Activated naive CD8-positive, alpha-beta T cell treated with anti-CD3 and anti-CD28 coated beads, Interleukin-2, amount 50 U/mL, for 24 hours (primary cell): ENCODE measurements at places on chromosomes 5 and 9.

GRCh38 chr5:145887976-145888574 lies 15.3 kb upstream of the GRXCR2 start:
- no peak for DNase-seq

DNA sequence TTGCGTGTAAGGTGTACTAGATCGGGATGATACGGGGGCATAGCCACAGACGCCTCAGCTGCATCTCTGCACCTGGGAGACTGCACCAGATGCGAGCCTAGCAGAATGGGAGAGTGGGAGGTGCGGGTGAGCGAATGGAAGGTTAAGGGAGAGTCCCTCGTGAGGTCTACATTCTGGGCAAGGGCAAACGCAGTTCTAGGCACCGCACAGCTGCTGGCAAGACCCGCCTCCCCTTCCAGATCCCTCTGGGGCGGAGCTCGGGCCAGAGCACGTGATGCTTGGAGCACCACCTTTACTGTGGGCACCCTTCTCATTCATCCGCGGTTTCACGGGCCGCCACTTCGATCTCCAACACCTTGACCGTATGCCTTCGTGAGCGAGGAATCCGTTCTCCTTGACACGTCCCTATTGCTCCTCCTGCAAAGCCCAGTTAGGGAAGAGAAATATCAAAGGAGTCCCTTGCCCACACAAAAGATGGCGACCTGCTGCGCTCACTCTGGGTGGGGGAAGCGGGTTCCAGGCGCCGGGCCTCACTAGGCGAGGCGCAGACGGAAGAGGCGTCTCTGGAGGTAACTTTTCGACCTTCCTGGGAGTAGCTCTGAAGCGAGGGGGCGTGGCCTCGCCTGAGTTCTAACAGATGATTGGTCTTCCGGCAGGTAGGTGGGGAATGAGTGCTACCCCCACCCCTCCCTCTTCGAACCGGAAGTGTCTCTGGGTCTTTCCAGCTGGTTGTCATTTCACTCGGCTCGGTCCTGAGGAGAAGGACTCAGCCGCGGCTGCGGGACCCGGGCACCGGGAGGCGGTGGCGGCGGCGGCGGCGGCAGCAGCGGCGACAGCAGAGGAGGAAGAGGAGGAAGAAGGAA lies at the start of gene CPEB4:
CPEB4 (plus strand) TSS at position 740 of the 863 bp plus-strand sequence. CDS start 1,385 bp downstream, outside the sequence.
- peak; percentile 93 for DNase-seq

GRCh38 chr5:137888863-137889759 lies at the start of gene PKD2L2:
Gene PKD2L2, plus strand, starts transcription at chr5:137889457. Its CDS starts 35 bp downstream, at chr5:137889492.
- DNase-seq = peak; percentile 84

- no peak for DNase-seq
Measured at GRCh38 chr9:696332-697323, 144.9 kb upstream of the DMRT1 start.

DNA sequence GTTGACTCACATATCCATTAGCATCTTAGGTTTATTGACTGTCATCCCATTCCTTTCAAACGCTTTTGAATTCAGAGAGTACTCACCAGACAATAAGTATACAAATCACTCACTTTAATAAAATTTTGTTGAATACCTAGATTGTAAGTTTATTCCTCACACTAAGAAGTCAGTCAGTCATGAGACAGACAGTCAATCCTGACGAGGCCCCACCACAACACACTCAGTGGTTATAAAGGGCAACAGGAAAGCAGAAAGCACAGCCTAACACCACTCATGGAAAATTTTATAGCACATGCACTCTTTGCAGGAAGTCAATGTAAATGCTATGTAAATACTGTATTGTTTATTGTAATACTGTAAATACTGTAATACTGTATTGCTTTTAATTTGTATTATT lies 176.3 kb upstream of the PTGER4 start:
- DNase-seq = peak; percentile 48

DNA sequence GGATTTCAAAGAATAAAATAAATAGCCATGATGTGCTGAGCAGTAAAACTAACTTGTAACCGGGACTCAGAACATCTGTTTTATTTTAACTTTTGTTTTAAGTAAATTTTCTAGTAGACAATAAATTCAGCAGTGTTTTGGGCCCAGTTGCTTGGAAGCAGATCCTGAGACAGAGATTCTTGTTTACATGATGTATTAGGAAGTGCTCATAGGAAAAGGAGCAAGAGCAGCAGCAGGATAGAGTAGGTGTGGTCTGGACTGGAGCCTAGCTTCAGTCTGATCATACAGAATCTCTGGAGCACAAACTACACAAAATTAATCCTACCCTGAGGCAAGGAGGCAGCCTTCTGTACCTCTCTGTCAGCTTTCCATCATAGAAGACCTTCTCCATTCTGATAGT lies 139.2 kb upstream of the CCNH start:
- no peak for DNase-seq

DNA sequence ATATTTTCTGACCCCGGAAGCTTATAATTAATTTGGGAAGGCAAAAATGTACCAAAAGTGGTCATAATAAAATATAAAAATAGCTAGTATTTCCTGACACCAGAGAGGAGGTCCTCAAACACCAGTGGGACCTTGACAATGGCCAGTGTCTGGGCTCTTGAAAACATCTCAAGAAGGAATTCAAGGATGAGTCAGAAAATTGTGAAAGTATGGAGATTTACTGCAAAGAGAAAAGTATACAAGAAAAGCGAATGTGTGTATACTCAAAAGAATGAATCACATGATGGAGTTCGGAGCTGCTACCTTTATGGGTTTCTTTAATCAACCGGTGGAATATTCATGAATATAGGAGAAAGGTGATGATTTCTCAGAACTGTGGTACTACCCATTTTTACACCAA lies 1709.0 kb upstream of the WWC1 start:
- no peak for DNase-seq

- DNase-seq = no peak
Measured at GRCh38 chr5:28542987-28543386, 1504.6 kb upstream of the CDH9 start.

GRCh38 chr5:815449-815848 lies 30.9 kb upstream of the ZDHHC11B start:
- no peak for DNase-seq

DNA sequence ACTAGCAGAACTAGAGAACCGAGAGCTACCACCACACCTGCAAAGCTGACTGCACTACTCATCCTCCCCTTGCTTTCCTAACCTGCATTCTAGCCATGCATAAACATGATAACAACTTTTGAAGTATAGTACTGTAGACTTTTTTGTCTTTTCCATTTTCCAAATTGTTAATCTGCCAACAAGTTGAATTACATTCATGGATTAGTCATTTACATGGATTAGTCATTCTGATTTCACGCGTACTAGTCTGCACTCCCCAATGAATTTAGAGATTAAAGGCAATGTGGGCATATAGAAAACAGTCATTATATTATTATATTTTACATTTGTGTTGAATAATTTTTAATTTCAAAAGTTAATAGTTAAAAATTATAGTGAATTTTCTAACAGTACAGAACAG lies 81.4 kb downstream of the EDIL3 start:
- DNase-seq = no peak

- no peak for DNase-seq
Measured at GRCh38 chr5:176862330-176862995, 36.7 kb downstream of the HK3 start.

- no peak for DNase-seq
Measured at GRCh38 chr9:97860451-97861147, 7.6 kb downstream of the FOXE1 start.

- no peak for DNase-seq
Measured at GRCh38 chr5:175054243-175054642, 329.9 kb downstream of the MSX2 start.

- no peak for DNase-seq
Measured at GRCh38 chr5:134019636-134020035, 14.9 kb upstream of the VDAC1 start.

- no peak for DNase-seq
Measured at GRCh38 chr9:99391937-99392594, 170.0 kb downstream of the SEC61B start.

DNA sequence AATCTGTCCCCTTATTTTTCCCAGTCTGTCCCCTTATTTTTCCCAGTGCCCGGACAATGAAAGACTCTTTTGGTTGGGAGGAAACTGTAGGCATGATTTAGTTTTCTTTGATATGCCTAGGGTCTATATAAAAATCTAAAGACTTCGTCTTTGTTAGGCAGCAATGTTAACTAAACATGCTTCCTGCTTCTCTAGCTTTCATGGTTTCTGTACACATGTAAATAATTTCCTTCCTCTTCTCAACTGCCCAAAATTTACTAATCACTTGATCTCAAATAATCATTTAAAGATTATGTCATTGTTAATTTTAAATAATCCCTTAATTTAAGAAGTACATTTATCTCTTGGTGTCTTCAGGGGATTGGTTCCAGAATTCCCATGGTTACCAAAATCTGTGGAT lies 47.8 kb upstream of the RAPGEF6 start:
- DNase-seq = no peak

- DNase-seq = no peak
Measured at GRCh38 chr5:157951673-157952373, 92.9 kb upstream of the CLINT1 start.

GRCh38 chr5:150619359-150620230 lies 20.9 kb upstream of the SYNPO start:
- no peak for DNase-seq

DNA sequence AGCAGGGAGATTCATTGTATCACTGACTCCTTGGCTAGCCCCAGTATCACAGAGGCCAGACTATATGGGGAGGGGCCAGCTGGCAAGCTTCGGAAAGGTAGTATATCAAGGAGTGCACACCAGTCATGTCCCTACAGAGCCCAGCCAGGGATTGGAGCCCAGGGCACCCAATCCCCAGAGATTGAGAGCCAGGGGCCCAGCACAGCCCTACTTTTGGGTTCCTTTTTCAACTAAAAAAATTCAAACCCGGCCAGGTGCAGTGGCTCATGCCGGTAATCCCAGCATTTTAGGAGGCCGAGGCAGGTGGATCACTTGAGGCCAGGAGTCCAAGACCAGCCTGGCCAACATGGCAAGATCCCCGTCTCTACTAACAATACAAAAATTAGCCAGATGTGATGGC lies 5.4 kb upstream of the MYORG start:
- DNase-seq = no peak

DNA sequence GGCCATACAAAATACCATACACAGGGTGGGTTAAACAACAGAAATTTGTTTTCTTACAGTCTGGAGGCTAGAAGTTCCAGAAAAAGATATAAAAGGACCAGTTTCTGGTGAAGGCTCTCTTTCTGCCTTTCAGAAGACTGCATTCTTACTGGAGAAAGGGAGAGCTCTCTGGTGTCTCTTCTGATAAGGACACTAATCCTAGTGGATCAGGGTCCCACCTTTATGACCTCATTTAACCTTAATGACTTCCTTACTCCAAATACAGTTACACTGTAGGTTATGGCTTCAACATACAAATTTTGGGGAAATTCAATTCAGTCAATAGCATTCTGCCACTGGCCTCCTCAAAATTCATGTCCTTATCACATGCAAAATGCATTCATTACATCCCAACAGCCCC lies 351.9 kb upstream of the POU5F2 start:
- no peak for DNase-seq
